ENCODE measurements at places on chromosomes 11 and 22. TPM values are rescaled to one million over a fixed set of nuclear protein-coding genes. Genes with fewer than 3 reads are reported as not detected.
A peak's percentile ranks its signal among the peaks of the same experiment; 100 is the strongest.

OR5AN1 gene
- not detected for total RNA-seq

PRR33 gene
- not detected for total RNA-seq

- DNase-seq = no peak
These were observed 514.7 kb downstream of the CNTN5 start for GRCh38 chr11:99535406-99535805.

DNA sequence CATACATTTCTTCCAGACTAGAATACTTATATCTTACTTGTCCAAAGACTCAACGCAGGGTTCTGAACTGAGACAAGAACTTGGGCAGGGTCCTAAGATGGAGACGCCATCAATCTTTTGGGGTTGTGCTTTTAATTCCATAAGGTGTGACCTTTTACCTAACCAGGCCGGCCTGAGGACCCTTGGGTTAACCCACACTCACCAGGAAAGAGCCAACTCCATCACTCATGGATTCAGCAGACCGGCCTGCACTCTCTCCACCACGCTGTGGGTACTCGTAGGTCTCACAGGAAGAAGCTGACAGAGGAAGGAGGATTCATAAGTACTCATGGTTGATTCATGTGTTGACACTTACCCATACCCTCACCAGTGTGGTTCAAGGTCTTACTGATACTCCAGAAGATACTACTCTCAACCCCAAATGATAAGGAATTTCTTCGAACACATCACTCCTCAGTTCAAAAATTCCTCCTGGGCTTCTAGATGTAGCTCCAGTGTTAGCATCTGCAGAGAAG is 36.2 kb downstream of the USP35 start:
- DNase-seq = no peak

UPK3A gene
- total RNA-seq = not detected

DNA sequence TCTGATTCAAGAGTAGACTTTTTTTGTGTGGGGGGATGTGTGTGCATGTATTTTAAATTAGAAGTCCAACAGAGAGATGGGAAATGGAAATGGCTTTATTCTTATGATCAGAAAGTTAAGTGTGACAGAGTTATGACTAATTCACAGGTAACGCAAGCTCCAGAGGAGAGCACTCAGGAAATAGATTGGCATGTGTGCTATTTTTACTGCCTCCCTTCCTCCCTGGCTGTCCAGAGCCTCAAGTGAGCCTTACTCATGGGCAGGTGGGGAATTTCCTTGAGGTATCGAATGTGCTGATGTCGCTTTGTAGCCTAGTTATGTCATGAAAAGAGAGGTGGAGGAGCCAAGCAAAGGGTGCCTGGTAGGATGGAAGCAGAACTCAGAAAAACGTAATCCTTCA is 70.3 kb upstream of the BDNF start:
- DNase-seq = no peak

GRCh38 chr11:76296731-76297542 is 84.0 kb downstream of the THAP12 start:
- DNase-seq = no peak

DNA sequence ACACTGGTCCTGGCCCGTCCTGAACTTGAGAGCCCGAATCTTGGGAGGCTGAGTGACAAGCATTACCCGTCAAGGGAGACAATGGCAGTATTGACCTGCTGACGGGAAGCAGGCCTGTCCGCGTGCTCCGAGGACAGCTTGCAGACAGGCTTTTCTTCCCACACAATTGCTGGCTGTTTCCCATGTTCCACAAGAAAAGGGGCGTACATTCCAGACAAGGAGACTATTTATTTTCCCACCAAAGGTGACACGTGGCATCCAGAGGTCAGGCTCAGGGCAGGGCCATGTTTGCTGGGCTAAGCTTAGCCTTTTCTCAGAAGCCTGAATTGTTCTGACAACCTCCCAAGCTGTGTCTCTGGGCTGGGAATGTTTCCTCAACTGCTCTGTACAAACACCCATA is 86.9 kb upstream of the SPON1 start:
- no peak for DNase-seq

DNA sequence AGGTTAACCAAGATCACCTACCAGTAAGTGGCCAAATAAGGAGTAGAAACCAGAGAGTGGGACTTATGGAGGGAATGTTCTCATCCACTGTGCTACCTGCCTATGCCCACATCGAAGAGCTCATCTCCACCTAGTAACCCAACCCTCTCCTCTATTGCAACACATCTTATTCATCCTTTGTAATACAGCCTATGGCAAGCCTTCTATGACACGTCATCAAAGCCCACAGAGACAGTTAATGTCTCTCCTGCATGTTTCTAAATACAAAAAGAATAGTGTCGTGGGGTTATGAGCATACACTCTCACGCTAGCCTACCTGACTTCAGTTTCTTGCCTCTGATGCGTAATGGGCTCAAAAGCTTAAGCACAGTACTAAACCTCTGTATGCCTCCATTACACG is 1158.1 kb upstream of the TENM4 start:
- no peak for DNase-seq

GRCh38 chr11:27388869-27389268 is 25.9 kb upstream of the CCDC34 start:
- DNase-seq = no peak

- no peak for DNase-seq
These were observed 22.2 kb downstream of the OTUB1 start for GRCh38 chr11:64008283-64008913.

GRCh38 chr22:40009292-40009774 is 14.6 kb downstream of the FAM83F start:
- no peak for DNase-seq

DNA sequence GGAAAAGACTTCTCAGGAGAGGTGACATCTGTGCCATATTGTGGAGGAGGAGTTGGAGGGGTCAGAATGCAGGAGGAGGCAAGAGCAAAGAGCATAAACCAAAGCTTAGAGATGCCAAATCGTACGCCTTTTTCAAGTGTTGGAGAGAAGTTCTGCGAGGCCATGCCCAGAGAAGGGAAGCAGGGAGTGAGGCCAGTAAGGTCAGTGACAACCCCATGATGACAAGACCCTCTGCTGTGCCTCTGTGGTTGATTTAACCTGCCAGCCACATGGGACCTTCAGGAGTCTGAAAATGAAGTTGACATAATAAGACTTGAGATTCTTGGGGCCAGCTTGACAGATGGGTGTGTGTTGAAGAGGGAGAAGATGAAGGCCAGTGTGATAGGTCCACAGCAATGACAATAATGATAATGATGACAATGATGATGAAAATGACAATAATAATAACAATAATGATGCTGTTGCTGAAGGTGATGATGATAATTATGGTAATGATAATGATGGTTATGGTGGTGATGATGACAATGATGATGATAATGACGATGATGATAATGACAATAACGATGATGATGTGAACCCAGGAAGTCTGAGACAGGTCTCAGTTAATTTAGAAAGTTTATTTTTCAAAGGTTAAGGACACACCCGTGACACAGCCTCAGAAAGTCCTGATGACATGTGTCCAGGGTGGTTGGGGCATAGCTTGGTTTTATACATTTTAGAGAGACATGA is 152.6 kb upstream of the B3GAT1 start:
- no peak for DNase-seq

OOSP1 gene
- not detected for total RNA-seq

- DNase-seq = no peak
These were observed 394.6 kb downstream of the TBC1D22A start for GRCh38 chr22:47157093-47157420.

GRCh38 chr11:15489281-15489680 is 374.6 kb downstream of the INSC start:
- DNase-seq = no peak

TST gene
- total RNA-seq = 334 TPM

GRCh38 chr11:47451436-47451835 is 2.5 kb upstream of the RAPSN start:
- DNase-seq = no peak

XKR3 gene
- not detected for total RNA-seq

HEPHL1 gene
- not detected for total RNA-seq

GRCh38 chr11:86388198-86388597 is 13.5 kb downstream of the CCDC81 start:
- no peak for DNase-seq

OR2AG2 gene
- total RNA-seq = not detected

DDX25 gene
- total RNA-seq = 0.17 TPM

- no peak for DNase-seq
These were observed 6.5 kb downstream of the TMEM258 start for GRCh38 chr11:61785837-61786402.

- peak; percentile 42 for DNase-seq
These were observed 53.9 kb upstream of the SHISAL1 start for GRCh38 chr22:44366372-44367300.

CCDC188 gene
- not detected for total RNA-seq

KCNJ5 gene
- 0.05 TPM for total RNA-seq

GRCh38 chr11:101759771-101760450 is 154.9 kb upstream of the CEP126 start:
- no peak for DNase-seq

C11orf91 gene
- total RNA-seq = not detected

DNA sequence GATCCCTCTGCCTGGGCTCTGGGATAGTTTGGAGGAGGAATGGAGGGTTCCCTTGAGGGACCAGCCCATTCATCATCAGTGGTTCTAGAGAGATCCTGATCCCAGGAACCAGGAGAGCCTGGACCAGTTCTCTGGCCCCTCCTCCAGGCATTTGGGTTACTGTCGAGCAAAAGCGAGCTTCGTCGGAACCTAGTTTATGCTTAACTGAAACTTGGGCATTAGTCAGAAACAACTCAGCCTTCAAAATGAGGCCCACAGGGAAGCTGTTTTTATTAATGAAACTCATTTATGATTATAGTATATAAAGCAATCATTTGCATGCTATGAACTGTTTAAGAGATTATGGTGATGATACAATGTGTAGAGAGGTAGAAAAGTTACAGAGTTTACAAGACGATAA is 61.4 kb downstream of the LIF start:
- no peak for DNase-seq

C1QTNF4 gene
- not detected for total RNA-seq

- DNase-seq = peak; percentile 20
These were observed 15.1 kb upstream of the OAF start for GRCh38 chr11:120195601-120196320.

- no peak for DNase-seq
These were observed 31.8 kb upstream of the PDGFB start for GRCh38 chr22:39276440-39277141.

- DNase-seq = no peak
These were observed 16.5 kb downstream of the TPCN2 start for GRCh38 chr11:69065147-69065710.

GRCh38 chr11:29310725-29311342 is 706.0 kb downstream of the KCNA4 start:
- DNase-seq = no peak

DNA sequence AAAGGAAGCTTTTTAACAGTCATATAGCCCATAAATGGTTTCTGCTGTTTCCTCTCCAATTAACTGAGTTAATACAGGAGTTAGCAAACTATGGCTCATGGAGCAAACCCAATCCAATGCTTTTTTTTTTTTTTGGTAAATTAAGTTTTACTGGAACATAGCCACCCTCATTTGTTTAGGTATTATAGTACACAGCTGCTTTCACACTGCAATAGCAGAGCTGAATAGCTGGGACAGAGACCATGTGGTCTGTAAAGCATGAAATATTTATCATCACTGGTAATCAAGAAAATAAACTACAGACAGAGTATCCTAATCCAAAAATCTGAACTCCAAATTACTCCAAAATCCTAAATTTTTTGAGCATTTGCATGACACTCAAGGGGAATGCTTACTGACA is 53.7 kb downstream of the RDX start:
- no peak for DNase-seq

DNA sequence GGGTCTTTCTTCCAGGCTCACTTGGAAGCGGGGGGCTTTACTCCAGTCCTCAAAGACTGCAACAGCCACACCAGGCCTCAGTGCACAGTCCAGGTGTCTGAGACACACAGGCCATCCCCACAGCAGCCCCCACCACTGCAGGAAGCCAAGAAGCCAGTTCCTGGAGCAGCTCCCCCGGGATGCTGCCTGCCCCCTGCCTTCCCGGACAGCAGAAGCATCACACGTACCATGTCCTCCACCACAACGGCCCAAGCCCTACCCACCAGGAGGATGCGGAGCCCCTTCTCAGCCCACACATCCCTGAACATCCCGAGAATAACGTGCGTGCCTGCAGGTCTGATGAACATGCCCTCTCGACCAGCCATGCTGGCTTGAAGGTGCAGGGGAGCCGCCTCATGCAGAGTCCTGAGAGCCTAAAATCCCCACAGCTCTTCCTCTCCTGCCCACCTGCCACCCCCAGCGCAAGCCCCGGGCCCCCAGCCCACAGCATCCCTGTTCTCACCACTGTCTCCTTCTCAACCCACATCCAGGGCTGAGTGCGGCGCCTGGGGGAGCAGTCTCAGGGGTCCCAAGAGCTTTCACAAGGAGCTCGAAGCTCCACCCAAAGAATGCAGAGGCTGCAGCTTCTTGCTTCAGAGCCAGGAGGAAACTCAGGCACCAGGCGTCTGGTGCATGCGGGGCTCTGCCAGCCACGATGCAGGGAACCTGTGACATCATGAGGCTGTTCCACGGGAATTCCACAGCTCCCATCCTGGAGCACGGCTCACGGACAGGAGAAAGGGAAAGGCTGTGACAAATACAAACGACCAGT is 209.6 kb downstream of the BRD1 start:
- DNase-seq = peak; percentile 14

DNA sequence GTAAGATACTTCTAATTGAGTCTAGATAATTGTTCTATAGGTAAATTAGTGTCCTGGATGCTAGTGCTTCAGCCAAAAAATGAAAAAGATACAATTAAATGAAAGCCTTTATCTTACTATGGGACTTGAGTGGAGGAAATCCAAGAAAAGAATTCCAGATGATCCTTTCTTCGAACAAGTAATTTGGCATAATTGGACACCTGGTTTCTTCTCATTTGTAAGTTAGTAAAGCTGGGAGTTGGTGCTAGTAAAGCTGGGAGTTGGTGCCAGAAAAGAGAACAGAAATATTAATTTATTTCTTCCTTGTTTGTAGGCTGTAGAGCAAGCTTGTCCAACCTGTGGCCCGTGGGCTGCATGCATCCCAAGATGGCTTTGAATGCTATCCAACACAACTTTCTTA is 12.3 kb downstream of the OR51V1 start:
- DNase-seq = no peak

GRCh38 chr11:62018981-62019664 is 51.7 kb upstream of the FTH1 start:
- no peak for DNase-seq

- no peak for DNase-seq
These were observed 26.4 kb downstream of the OR52K1 start for GRCh38 chr11:4508886-4509285.
